ENCODE measurements at places on chromosomes 3 and 15. TPM values are rescaled to one million over a fixed set of nuclear protein-coding genes. Genes with fewer than 3 reads are reported as not detected.

GRCh38 chr15:77632534-77633133, at the start of gene LINGO1:
Gene LINGO1, minus strand, starts transcription at chr15:77632912. Its CDS starts 597 bp downstream, at chr15:77632315.
- H3K4me3 ChIP-seq = peak within 1 kb of the TSS; percentile 65
- no peak within 1 kb of the TSS for H3K27ac ChIP-seq
- no peaks in the 10 kb centered on the region for H3K36me3 ChIP-seq
- peaks cover 61% of the 10 kb centered on the region for H3K27me3 ChIP-seq
- DNase-seq = no peak

DNA sequence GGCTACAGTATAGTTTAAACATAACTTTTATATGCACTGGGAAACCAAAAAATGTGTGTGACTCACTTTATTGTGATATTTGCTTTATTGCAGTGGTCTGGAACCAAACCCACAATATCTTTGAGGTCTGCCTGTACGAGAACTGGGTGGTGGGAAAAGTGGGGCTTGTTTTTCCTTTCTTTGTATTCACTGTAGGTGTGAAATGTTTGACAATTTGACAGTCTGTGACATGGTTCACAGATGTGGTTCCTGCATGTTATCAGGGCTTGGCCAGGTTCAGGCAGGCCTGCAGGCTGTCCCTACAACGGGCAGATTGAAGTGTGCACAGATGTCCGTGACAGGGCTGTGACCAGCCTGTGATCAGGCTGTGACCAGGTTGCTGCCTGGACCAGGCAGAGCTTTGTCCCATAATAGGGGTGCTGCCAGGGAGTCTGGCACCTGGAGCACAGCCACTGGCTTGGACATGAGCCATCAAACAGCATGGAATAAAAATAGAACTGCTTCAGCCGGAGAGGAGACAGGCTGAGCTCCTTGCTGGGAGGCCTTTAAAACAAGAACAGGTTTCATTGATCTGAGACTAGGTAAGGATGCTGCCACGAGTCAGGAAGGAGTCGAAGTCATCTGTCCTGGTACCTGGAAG, 61.0 kb downstream of the KLF13 start:
- H3K27ac ChIP-seq = peak overlapping the region; percentile 40
- H3K4me1 ChIP-seq = peaks cover 28% of the 10 kb centered on the region
- H3K4me3 ChIP-seq = no peak overlapping the region
- H3K36me3 ChIP-seq = no peaks in the 10 kb centered on the region
- peak; percentile 3 for DNase-seq
- H3K27me3 ChIP-seq = no peaks in the 10 kb centered on the region

- H3K4me1 ChIP-seq = peaks cover 33% of the 10 kb centered on the region
- peak overlapping the region; percentile 38 for H3K27ac ChIP-seq
- no peaks in the 10 kb centered on the region for H3K27me3 ChIP-seq
- H3K4me3 ChIP-seq = peak overlapping the region; percentile 73
- H3K36me3 ChIP-seq = no peaks in the 10 kb centered on the region
Measured at GRCh38 chr3:12994607-12995388, 78.4 kb downstream of the IQSEC1 start.

DNA sequence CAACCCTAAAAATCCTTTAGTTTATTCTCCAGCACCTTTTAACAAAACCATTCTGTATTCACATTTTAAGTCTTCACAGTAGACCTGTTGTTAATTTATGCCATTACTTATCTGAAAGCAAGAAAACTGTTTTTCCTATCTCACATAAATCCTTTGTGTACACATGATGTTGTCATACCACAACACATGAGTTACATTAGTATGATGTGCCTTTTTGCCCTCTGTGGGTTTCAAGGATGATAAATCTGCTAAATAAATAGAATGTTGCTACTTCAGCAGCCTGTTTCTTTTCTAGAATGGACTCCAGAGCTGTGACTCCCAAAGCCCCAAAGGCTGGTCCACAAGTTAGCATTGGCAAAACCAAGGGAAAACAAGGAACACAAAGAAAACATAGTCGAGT, 151.6 kb downstream of the SERPINI1 start:
- H3K4me3 ChIP-seq = no peak overlapping the region
- H3K27ac ChIP-seq = no peak overlapping the region
- no peak for DNase-seq
- H3K4me1 ChIP-seq = peaks cover 4% of the 10 kb centered on the region

- no peak overlapping the region for H3K27ac ChIP-seq
- no peaks in the 10 kb centered on the region for H3K27me3 ChIP-seq
- no peaks in the 10 kb centered on the region for H3K4me1 ChIP-seq
- peak; percentile 59 for DNase-seq
- H3K36me3 ChIP-seq = peaks cover 96% of the 10 kb centered on the region
- H3K4me3 ChIP-seq = no peak overlapping the region
Measured at GRCh38 chr15:64134345-64134829, 17.1 kb upstream of the SNX22 start.

GRCh38 chr3:70250492-70250891, 61.9 kb downstream of the MDFIC2 start:
- DNase-seq = no peak
- H3K27me3 ChIP-seq = no peaks in the 10 kb centered on the region
- no peaks in the 10 kb centered on the region for H3K4me1 ChIP-seq
- no peak overlapping the region for H3K27ac ChIP-seq
- H3K36me3 ChIP-seq = no peaks in the 10 kb centered on the region
- no peak overlapping the region for H3K4me3 ChIP-seq

DNA sequence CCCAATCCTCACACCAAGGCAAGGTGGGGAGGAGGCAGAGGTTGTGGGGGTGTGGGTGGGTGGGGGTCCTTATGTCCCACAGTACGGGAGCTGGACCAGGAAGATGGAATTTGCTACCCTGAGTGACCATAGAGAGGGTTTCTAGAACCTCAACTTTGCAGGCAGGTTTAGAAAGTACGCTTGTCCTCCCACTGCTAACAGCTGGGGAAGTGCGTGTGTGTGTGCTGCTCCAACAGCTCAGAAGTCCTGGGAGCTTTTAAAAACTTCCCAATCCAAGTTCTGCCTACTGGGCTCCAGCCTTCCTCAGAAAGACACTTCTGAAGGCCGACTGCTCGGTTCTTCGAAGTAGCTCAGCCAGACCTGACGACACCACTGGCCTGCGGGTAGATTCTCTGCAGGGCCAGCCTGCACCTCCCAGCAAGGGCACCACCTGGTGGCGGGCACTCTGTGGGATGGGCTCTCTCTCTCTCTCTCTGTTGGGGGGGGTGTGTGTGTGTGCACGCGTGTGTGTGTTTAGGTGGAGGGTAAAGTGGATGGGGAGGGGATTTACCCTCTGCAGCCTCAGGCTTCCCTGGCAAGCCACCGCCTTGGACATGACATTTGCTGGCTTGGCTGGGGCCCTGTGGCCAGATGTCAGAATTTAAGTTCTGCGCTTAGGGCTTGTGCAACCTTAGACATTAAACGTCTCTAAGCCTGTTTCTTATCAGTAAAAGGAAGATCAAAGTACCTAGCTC, 15.6 kb downstream of the TMEM158 start:
- no peak overlapping the region for H3K4me3 ChIP-seq
- H3K4me1 ChIP-seq = peaks cover 38% of the 10 kb centered on the region
- DNase-seq = peak; percentile 92
- H3K27ac ChIP-seq = no peak overlapping the region
- H3K27me3 ChIP-seq = no peaks in the 10 kb centered on the region

GRCh38 chr15:58573270-58573669, 141.5 kb downstream of the LIPC start:
- no peaks in the 10 kb centered on the region for H3K36me3 ChIP-seq
- no peaks in the 10 kb centered on the region for H3K4me1 ChIP-seq
- H3K27me3 ChIP-seq = no peaks in the 10 kb centered on the region

- no peaks in the 10 kb centered on the region for H3K27me3 ChIP-seq
- H3K4me3 ChIP-seq = no peak overlapping the region
- no peaks in the 10 kb centered on the region for H3K36me3 ChIP-seq
Measured at GRCh38 chr3:69806735-69807438, 67.6 kb downstream of the MITF start.

DNA sequence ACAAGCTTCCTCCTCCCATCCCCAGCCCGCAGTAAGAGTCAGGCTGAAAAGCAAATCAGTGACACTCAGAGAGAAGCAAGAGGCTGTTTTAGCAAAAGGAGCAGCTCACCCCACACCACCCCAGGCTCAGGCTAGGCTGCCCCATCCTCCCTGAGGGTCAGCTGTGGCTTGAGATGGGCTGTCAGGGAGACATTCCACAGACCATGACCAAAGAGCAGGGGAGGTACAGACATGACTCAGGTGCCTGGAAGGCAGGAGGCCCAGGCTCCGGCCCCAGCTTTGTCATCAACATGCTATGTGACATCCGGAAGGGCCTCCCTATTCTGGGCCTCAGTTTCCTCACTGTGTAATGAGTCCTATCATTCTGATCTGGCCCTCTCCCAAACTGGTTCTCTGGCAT, 24.7 kb downstream of the HCN4 start:
- no peaks in the 10 kb centered on the region for H3K4me1 ChIP-seq
- DNase-seq = no peak
- no peak overlapping the region for H3K27ac ChIP-seq
- H3K4me3 ChIP-seq = no peak overlapping the region

DNA sequence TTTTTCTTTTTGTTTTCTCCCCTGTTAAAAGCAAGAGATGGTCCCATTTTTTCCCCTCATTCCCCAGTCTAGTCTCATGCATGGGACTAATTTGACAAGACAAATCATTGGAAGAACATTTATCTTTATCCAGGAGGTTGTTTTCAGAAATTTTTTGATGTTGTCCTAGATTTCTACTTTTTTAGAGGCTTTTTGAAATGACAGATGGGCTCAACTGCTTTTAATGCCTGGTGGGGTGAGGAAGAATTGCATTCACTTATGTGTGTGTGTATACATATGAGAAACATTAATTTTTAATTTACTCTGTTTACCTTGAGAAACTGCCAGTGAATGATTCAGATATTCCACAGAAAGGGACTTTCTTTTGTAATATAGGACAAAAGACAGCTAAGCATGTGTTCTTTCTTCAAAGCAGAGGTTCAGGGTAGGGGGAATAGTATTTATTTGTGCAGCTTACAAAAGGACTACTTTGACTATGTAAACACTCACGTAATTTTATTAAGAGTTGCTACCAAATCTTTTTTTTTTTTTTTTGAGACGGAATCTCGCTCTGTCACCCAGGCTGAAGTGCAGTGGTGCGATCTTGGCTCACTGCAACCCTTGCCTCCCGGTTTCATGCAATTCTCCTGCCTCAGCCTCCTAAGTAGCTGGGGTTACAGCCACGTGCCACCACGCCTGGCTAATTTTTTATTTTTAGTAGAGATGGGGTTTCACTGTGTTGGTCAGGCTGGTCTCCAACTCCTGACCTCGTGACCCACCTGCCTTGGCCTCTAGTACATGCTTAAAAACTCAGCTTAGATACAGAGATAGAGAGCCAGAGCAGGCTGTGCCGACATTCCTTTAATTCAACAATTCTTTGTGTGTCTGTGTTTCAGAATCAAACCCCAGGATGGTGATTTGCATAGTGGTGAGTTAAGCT, 130.1 kb upstream of the RARB start:
- H3K27ac ChIP-seq = no peak overlapping the region
- H3K27me3 ChIP-seq = no peaks in the 10 kb centered on the region
- H3K36me3 ChIP-seq = no peaks in the 10 kb centered on the region
- H3K4me1 ChIP-seq = no peaks in the 10 kb centered on the region
- H3K4me3 ChIP-seq = no peak overlapping the region

GRCh38 chr3:40185029-40185695, 124.3 kb upstream of the EIF1B start:
- peaks cover 19% of the 10 kb centered on the region for H3K4me1 ChIP-seq
- H3K27ac ChIP-seq = no peak overlapping the region
- no peaks in the 10 kb centered on the region for H3K27me3 ChIP-seq
- DNase-seq = no peak
- no peak overlapping the region for H3K4me3 ChIP-seq
- no peaks in the 10 kb centered on the region for H3K36me3 ChIP-seq

GRCh38 chr3:194512895-194513601, 26.2 kb upstream of the ATP13A3 start:
- no peaks in the 10 kb centered on the region for H3K27me3 ChIP-seq
- no peaks in the 10 kb centered on the region for H3K4me1 ChIP-seq
- no peak overlapping the region for H3K4me3 ChIP-seq
- H3K27ac ChIP-seq = no peak overlapping the region

DNA sequence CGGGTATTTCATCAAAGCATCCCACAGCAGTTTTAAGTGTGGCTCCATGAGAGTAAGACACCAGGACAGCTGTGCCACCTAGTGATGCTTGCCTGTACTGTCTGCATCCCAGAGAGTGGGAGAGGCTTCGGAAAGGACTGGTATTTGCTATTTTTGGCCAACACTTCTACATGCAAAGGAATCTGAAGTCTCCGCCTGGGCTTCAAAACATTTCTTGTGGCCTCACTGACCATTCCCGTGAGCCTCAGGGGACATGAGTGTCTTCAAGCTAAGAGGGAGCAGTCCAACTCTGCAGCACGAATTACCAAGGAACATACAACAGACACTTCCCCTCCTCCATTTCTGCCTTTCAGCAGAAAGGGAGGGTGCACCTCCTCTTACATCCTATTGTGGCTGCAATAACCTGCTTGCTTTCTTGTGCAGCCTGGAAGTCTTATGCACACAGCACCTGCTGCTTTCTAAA, 177.5 kb downstream of the RORA start:
- H3K4me3 ChIP-seq = no peak overlapping the region
- DNase-seq = no peak
- no peaks in the 10 kb centered on the region for H3K27me3 ChIP-seq
- H3K27ac ChIP-seq = no peak overlapping the region

DNA sequence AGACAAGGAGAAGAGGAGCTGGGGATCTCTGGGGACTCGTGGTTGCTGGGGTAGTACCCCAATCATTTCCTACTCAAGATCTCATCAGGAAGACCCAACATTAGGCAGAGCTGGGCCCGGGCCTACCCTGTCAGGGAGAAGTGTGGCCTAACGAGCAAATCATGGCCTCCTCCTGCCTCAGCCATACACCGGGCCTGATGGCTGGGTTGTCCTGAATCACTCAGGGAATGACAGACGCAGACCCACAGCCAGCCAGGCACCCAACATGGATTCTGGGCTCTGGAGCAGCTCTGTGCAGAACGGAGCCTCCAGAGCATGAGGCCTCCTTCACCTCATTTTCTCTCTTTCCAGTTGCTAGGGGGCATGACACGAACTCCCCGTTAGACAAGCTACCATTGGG, 19.7 kb downstream of the ITGA11 start:
- no peak overlapping the region for H3K4me3 ChIP-seq
- H3K27me3 ChIP-seq = no peaks in the 10 kb centered on the region
- peak; percentile 55 for DNase-seq
- no peaks in the 10 kb centered on the region for H3K4me1 ChIP-seq
- no peaks in the 10 kb centered on the region for H3K36me3 ChIP-seq
- no peak overlapping the region for H3K27ac ChIP-seq

GRCh38 chr3:157280786-157281185, 120.8 kb upstream of the CCNL1 start:
- no peaks in the 10 kb centered on the region for H3K27me3 ChIP-seq
- peaks cover 10% of the 10 kb centered on the region for H3K4me1 ChIP-seq
- H3K4me3 ChIP-seq = no peak overlapping the region

CCNB2 gene
- 14.1 TPM for total RNA-seq

P2RY14 gene
- 3.5 TPM for total RNA-seq

SLC22A14 gene
- not detected for total RNA-seq

TRIM42 gene
- not detected for total RNA-seq

TNIK gene
- 3.9 TPM for total RNA-seq

CADPS gene
- 3.8 TPM for total RNA-seq

ATP10A gene
- 3.8 TPM for total RNA-seq

ZIC1 gene
- total RNA-seq = not detected

SLCO2A1 gene
- total RNA-seq = 25.7 TPM

CEMIP gene
- 5.4 TPM for total RNA-seq

SLC12A1 gene
- not detected for total RNA-seq

KBTBD8 gene
- total RNA-seq = 0.48 TPM

Data from suprapubic skin (tissue), 4 donors.